ENCODE measurements at places on chromosomes 13 and 19.
A peak's percentile ranks its signal among the peaks of the same experiment; 100 is the strongest.

DNA sequence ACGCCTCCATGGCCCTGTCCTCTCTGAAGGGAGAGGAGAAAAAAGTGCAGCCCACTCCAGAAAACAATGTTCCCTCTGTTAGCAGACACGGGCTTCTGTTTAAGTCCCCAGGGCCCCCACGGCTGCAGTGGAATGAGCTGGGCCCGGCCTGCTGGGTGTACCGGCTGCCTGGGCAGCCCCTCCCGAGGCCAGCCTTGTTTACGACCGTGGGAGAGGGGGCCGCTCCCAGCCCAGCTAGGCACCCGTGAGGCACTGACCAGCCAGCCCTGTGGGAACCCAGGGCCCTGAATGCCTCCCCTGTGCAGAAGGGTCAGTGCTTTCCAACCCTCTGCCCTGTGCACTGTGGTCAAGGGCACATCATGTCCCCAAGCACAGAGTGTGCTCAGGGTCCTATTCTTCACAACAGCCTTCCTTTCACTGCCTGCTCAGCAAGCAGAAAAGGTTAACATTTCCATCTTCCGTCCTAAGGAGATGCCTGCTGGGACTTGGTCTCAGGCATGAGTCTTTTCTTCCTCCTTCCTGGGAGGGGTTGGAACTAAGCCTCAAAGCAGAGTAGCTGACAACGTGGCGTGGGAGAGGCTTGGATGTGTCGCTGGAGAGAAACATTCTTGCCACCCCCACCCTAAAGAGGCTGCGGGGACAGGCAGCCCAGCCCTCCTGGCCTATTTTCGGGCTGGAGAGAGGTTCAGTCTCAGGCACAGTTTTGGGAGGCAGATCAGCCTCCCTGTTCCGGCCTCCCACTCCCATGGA, 90.1 kb downstream of the RGCC start:
- H3K27me3 ChIP-seq: no peaks in the 10 kb centered on the region
- H3K4me3 ChIP-seq: no peak overlapping the region
- peak; percentile 21 for DNase-seq
- H3K4me1 ChIP-seq: no peaks in the 10 kb centered on the region
- no peak overlapping the region for H3K27ac ChIP-seq
- no peaks in the 10 kb centered on the region for H3K36me3 ChIP-seq

DNA sequence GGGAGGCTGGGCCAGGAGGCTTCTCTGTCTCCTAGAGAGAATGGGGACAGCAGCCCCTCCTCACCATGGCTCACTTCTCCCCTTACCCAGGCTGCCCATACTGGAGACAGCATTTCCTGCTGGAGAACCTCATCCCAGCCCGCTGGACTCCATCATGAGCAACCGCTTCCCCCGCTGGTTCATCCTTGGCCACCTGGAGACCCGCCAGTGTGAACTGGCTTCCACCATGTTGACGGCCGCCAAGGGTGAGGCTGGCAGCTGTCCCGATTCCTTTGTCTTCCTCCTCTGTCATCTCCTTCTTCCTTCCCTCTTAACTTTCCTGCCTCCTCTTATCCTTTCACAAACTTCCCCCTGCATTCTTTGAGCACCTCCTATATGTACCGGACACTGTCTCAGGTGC, 28.0 kb downstream of the ZSWIM4 start:
- no peak for DNase-seq
- peaks cover 9% of the 10 kb centered on the region for H3K36me3 ChIP-seq
- H3K27me3 ChIP-seq: no peaks in the 10 kb centered on the region
- H3K4me3 ChIP-seq: no peak overlapping the region

DNA sequence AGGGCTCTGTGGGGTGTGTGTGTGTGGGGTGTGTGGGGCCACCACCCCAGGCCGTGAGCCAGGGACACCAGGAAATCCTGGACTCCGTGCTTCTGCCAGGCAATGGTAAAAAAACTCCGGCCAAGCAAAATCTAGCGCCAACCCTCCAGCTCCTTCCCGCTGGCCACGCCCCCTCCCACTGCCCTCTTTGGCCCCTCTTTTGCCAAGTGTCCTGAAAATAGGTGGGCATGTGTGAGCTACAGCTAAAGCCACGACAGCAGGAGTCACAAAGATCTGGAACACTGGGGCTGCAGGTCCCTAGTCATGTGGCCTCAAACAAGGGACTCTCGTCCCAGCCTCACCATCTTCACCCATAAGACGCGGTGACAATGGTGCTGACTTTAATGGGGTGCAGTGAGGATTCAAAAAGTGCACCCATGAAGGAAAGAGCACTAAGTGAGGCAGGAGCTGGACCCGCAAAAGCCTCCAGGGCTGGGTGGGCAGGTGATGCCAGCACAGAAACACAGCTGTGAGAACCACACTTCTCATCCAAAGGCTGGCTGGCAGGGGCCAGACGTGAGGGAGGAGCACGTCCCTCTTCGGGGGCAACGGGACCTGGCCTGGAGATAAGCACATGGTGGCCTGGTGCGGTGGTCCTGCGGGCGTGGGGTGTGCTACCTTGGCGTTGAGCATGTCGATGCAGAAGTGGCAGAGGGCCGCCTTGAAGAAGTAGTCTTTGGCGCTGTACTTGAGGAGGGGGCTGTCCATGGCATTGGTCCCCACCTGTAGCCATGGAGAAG, 7.5 kb upstream of the KPTN start:
- peaks cover 2% of the 10 kb centered on the region for H3K36me3 ChIP-seq
- H3K4me3 ChIP-seq: no peak overlapping the region
- no peak for DNase-seq
- H3K27me3 ChIP-seq: no peaks in the 10 kb centered on the region
- no peaks in the 10 kb centered on the region for H3K4me1 ChIP-seq

GRCh38 chr19:2702170-2703076, at the start of gene GNG7:
Gene GNG7, minus strand, starts transcription at chr19:2702694. Its CDS starts 182,006 bp downstream, at chr19:2520688.
- peak within 1 kb of the TSS; percentile 77 for H3K4me3 ChIP-seq
- DNase-seq: peak; percentile 92
- H3K27ac ChIP-seq: no peak within 1 kb of the TSS
- H3K27me3 ChIP-seq: peaks cover 25% of the 10 kb centered on the region
- peaks cover 4% of the 10 kb centered on the region for H3K4me1 ChIP-seq

- no peaks in the 10 kb centered on the region for H3K36me3 ChIP-seq
- no peak overlapping the region for H3K4me3 ChIP-seq
- no peaks in the 10 kb centered on the region for H3K27me3 ChIP-seq
- no peak overlapping the region for H3K27ac ChIP-seq
- DNase-seq: no peak
These were observed 90.1 kb downstream of the ZNF675 start for GRCh38 chr19:23596872-23597271.

DNA sequence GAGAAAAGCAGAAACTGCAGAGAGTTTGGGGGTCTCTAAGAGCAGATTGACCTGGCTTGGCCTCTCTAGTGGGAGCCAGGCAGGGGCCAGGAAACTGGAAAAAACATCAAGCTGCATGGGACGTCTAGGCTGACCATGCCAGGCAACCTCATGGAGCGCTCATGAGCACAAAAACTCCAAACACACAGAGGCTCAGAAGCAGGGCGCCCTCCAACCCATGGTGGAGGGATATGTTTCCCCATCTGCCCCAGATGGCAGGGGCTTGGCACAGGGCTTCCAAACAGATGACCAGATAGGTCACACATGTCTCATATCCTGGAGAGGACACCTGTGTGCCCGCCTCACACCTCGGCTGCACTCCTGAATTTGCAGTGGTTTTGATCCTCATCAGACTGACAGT, 879.0 kb downstream of the UQCRFS1 start:
- H3K36me3 ChIP-seq: no peaks in the 10 kb centered on the region
- H3K4me1 ChIP-seq: no peaks in the 10 kb centered on the region
- no peak overlapping the region for H3K27ac ChIP-seq
- peaks cover 4% of the 10 kb centered on the region for H3K27me3 ChIP-seq

- H3K36me3 ChIP-seq: no peaks in the 10 kb centered on the region
- peak; percentile 5 for DNase-seq
- no peak overlapping the region for H3K4me3 ChIP-seq
- H3K27me3 ChIP-seq: peaks cover 77% of the 10 kb centered on the region
- no peak overlapping the region for H3K27ac ChIP-seq
- H3K4me1 ChIP-seq: peaks cover 8% of the 10 kb centered on the region
These were observed 515.8 kb downstream of the SLITRK6 start for GRCh38 chr13:85283408-85283807.

DNA sequence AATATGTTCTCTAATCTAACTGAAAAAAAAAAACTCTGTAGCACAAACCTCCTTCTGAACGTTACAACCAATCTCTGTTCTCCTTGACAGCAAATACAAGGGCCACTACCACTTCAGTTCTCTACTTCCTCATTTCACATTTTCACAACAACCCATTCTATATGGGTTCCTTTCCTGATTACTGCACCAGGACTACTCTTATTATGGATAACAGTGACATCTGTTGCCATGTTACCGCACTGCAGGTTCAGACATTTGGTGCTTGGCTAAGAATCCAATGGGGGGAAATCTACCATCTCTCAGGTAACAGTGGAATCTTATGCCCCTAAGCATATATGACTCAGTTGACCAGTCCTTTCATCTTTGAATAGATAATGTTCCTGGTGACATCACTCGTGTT, 11.6 kb upstream of the FPR3 start:
- H3K36me3 ChIP-seq: no peaks in the 10 kb centered on the region
- H3K4me1 ChIP-seq: no peaks in the 10 kb centered on the region

GRCh38 chr19:29587059-29587458, 19.0 kb upstream of the POP4 start:
- peaks cover 51% of the 10 kb centered on the region for H3K27me3 ChIP-seq
- H3K27ac ChIP-seq: no peak overlapping the region
- no peak for DNase-seq
- no peaks in the 10 kb centered on the region for H3K4me1 ChIP-seq
- H3K4me3 ChIP-seq: no peak overlapping the region

DNA sequence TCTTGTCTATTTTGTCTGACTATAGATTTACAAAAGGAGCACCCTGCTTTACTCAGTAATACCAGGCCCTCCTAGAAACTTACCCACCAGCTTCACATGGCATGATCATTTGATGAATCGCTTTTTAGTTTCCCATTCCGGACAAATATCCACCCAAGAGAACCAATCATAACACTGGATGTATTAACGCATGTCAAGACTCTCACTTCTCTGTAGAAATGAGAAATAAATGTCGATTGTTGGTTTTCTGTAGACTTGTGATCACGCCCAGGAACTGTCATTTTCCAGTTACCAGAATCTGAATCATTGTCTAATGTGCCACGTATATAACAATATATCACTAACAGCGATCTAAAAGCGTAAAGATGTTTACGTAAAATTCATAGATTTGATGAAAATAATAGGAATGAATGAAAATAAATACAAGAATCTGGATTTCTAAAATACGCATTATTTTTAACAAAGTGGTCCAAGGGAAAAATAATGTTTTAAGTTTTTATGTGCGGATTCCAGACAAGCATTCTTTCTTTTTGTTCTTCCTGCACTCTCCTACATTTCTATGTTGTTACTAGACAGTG, 14.0 kb downstream of the CDX2 start:
- no peak overlapping the region for H3K4me3 ChIP-seq
- H3K36me3 ChIP-seq: no peaks in the 10 kb centered on the region
- H3K4me1 ChIP-seq: peaks cover under 1% of the 10 kb centered on the region
- peaks cover 100% of the 10 kb centered on the region for H3K27me3 ChIP-seq
- no peak overlapping the region for H3K27ac ChIP-seq

DNA sequence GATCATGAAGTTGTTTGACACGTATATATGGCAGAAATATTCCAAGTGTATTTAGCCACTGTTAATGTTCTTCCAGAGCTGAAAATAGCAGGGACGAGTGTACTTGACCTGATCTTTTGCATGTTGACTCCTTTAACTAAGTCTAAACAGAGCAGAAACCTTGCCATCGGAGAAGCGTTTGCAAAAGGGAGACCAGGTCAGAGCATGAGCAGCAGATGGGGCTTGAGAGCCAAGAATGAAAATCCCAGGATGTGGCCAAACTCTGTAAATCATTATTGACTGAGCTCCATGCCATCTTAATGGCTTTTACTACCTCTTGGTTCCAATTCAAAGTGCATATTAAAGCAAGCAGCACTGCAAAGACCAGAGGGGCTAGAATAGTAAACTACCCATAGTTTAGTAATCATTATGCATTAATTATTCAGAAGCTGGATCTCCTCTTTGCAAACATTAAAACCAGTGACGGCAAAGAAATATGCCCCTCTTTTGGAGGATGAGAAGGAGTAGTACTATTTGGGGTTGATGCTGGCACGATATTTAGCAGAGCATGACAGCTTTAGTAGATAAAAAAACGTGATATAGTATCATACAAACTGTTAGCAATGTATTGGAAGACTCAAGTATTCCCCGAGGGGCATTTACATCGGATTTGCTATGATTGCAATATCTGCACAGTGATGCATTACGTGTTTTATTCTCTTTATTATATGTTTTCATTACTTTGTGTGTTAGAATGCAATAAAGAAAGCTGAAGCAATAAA, 55.7 kb downstream of the FAM216B start:
- no peaks in the 10 kb centered on the region for H3K27me3 ChIP-seq
- no peaks in the 10 kb centered on the region for H3K36me3 ChIP-seq
- H3K27ac ChIP-seq: no peak overlapping the region
- peak; percentile 40 for DNase-seq
- no peaks in the 10 kb centered on the region for H3K4me1 ChIP-seq

- H3K4me1 ChIP-seq: no peaks in the 10 kb centered on the region
- H3K27ac ChIP-seq: no peak overlapping the region
- peaks cover 3% of the 10 kb centered on the region for H3K27me3 ChIP-seq
- no peaks in the 10 kb centered on the region for H3K36me3 ChIP-seq
These were observed 25.7 kb downstream of the CCNE1 start for GRCh38 chr19:29837448-29837981.

DNA sequence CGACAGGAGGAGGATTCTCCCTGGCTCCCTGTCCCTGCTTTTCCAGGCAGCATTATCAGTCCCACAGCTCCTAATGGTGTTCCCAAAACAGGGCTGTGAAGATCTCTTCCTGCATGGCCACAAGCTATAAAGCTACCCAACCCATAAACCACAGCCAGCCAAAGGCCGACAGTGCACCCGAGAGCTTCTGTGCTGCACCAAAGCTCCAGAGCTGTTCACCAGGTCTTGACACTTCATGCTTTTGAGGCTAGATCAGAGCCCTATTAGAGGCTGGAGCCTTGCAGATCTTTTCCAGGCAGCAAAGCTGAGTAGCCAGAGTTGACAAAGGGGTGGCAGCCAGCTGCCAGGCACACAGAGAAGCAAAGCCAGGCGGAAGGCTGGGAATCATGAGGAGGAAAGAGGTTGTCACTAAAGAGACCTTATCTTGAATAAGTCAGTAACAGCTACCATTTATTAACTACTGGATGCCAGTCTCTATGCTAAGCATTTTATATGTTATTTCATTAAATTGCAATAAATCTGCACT, 180.4 kb downstream of the KATNAL1 start:
- no peak overlapping the region for H3K4me3 ChIP-seq
- H3K27ac ChIP-seq: no peak overlapping the region
- H3K4me1 ChIP-seq: peaks cover 11% of the 10 kb centered on the region
- no peak for DNase-seq

- no peak overlapping the region for H3K27ac ChIP-seq
- no peak for DNase-seq
These were observed 123.2 kb upstream of the SPACA7 start for GRCh38 chr13:112252804-112253590.

GRCh38 chr19:5293612-5294378, 46.8 kb downstream of the PTPRS start:
- peaks cover 4% of the 10 kb centered on the region for H3K4me1 ChIP-seq
- H3K27ac ChIP-seq: no peak overlapping the region
- H3K27me3 ChIP-seq: no peaks in the 10 kb centered on the region
- no peaks in the 10 kb centered on the region for H3K36me3 ChIP-seq

All from cardiac muscle cell (in vitro differentiated cells and primary cell).